Stimulated activated CD4-positive, alpha-beta T cell treated with anti-CD3 and anti-CD28 coated beads, TNF-alpha, amount 100 ng/mL, for 1 hour (primary cell): ENCODE measurements at places on chromosomes 5 and 9.

DNA sequence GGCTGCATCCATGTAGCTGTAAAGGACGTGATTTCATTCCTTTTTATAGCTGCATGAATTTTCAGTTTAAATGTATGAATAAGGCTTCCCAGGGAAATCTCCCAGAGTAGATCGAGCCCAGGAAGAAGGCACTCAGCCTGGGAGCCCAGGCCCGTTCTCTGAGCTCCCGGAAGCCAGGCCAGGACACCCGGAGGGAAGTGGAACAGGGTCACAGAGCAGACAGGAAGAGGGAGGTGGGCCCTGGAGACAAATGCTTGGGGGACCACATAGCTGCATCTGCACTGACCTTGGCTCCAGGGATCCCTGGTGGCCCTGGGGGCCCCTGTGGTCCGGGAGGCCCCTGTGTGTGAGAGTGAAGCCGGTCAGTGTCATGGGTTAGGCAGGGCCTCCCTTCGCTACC, 19.7 kb upstream of the PHYKPL start:
- no peak for DNase-seq

GRCh38 chr5:167356374-167356773, 935.1 kb upstream of the WWC1 start:
- DNase-seq: no peak

GRCh38 chr5:43680286-43680685, 77.3 kb downstream of the NNT start:
- no peak for DNase-seq

DNA sequence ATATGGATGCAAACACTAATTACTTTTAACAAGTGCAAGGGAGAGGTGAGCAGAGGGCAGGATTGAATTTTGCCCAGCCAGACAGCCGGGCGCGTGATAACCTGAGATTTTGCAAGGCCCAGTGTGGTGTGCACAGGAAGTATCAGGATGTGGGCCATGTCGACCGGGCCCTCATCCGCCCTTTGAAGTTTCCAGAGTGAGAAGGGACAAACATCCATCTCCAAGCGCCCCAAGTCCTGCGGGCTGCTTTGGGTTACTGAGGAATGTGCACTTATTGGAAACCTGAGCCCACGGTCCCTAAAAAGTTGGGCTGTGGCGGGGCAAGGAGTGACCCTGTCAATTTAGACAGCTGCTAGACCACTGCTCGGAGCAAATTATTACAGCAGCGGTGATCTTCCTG, 272.2 kb upstream of the IRX2 start:
- no peak for DNase-seq

DNA sequence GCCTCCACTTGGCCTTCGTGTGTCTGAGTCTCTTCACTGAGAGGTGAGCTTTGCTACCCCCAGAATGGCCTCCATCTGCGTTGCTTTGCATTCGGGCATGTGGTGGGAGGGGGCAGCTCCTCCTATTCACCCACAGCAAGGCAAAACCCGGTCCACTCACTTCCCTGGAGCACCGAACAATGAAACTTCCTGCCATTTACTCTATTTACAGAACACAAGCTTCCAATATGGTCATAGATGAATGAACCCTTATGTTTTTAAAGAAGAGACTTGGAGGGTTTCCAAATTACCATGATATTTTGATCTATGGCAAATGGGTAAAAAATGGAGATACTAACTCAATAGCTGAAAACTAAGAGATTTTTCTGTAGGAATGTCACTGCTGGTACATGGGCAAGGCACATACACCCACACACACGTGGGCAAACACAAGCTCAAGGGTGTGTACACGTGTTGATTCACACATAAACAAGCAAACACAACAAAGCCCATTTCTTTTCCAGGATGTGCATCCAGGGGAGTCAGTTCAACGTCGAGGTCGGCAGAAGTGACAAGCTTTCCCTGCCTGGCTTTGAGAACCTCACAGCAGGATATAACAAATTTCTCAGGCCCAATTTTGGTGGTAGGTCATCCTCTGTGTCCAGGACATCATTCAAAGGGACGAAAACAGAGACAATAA, 5.2 kb downstream of the GABRP start:
- no peak for DNase-seq

DNA sequence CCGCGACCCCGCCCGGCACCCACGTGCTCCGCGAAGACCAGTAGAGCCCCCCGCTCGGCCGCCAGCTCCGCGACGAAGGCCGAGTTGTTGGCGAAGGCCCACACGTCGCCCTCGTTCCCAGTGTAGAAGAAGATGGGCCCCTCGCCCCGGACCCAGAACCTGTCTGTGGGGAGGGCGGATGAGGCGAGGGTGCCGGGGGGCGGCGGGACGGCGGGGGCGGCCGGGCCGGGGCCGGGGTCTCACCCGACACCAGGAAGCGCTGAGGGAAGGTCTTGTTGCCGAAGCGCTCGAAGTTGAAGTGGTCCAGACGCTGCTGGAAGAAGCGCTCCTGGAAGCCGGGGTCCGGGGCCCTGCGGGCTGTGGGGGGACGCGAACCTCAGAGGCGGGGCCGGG, 317 bp downstream of the DPP7 start:
- DNase-seq: no peak

DNA sequence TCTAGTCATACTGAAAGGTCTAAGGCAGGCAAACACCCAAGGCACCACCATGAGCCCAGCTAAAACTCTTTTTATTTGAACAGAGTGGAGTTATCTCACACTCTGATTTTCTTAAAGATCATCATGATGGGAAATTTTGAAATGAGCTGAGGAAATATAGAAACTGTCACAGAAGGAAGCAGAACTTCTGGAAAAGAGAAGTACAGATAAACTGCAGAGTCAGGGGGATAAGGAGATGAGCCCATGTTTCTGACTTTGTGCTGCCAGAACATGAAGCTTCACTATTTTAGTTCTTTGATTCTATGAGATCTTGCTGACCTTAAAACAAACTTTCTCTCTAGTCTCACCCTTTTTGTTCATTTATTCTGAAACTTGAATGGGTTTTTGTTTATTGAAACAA, 406.5 kb upstream of the EDIL3 start:
- DNase-seq: no peak

GRCh38 chr5:101112645-101113044, 209.6 kb upstream of the ST8SIA4 start:
- DNase-seq: no peak

DNA sequence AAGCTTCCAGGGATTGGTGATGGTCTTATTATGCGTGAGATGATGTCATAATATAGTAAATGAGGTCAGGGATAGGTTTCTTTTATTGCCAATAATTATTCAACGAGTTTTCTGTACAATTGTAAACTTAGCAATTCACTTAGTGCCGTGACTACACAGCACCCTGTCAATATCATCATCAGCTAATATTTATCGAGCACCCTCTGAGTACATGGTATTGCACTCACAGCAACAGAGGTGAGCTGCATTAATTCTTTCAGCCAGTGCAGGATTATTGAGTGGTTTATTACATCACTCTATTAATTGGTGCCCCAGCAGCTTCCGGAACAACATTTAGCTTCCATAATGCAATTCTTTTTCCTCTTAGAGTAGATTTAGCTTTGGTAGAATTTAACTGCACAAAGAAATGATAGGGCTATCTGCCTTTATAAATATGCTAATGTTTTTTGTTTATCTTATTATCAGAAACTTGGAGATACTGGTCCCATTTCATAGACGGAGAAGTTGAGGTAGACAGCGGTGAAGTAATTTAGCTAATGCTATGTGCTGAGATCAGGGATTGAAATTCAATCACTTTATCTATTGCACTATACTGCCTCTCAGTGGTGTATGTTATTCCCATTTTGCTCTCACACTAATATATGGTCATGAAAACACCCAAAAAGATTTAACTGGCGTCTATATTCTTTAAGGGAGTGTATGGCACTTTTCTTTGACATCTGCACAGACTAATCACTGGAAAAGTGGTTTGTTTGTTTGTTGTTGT, 726.1 kb upstream of the WWC1 start:
- no peak for DNase-seq

GRCh38 chr5:43174586-43174985, 17.4 kb upstream of the NIM1K start:
- no peak for DNase-seq

GRCh38 chr5:175718401-175719108, 60.7 kb downstream of the HRH2 start:
- DNase-seq: no peak

DNA sequence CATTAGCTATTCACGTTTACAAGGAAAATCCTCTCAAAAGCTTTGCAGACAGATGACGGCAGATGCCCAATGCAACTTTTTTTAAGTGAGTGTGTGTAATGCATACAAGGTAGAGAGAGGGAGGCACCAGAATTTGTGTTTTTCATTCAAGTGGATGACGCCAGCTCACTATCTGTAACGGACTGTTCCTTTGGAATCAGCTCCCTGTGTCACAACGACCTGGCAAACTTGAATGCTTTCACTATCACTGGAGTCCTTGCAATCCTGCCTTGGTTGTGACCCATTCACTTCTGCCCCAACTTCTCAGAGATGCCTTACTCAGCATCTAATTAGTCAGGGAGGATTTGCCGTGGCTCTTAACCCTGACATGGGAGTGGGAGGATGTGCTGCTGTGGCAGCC, 148.5 kb downstream of the BNC2 start:
- DNase-seq: no peak

- no peak for DNase-seq
These were observed 2.1 kb downstream of the RGS3 start for GRCh38 chr9:113465599-113466140.

GRCh38 chr5:171421331-171422262, 2.1 kb downstream of the FGF18 start:
- DNase-seq: no peak

DNA sequence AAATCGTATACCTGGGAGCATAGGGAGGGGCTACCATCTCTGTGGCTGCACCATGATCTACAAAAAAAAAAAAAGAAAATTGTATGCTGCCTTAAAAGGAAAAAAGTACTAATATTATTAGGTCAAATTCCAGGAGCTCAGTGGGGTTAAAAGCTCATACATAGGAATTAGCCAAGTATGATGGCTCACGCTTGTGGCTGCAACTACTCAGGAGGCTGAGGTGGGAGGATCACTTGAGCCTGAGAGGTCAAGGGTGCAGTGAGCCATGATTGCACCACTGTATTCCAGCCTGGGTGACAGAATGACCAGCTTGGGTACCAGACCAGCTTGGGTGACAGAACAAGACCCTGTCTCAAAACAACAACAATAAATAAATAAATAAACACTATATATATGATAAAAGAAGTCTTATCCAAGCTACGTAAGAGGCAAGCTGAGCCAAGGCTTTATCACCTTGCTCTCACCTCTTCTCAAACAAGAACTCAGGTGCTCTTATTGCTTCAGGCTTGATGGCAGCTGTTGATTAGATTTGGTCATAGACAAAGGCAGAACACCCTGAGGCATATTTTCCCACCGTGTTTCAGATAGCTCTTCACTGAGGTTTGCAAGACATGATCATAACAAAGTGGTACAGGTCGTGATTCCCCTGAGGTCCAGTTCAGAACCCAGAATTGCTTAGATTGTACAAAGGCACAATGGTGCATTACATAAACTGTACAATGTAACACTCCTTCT, 3.3 kb upstream of the FBXW11 start:
- no peak for DNase-seq

DNA sequence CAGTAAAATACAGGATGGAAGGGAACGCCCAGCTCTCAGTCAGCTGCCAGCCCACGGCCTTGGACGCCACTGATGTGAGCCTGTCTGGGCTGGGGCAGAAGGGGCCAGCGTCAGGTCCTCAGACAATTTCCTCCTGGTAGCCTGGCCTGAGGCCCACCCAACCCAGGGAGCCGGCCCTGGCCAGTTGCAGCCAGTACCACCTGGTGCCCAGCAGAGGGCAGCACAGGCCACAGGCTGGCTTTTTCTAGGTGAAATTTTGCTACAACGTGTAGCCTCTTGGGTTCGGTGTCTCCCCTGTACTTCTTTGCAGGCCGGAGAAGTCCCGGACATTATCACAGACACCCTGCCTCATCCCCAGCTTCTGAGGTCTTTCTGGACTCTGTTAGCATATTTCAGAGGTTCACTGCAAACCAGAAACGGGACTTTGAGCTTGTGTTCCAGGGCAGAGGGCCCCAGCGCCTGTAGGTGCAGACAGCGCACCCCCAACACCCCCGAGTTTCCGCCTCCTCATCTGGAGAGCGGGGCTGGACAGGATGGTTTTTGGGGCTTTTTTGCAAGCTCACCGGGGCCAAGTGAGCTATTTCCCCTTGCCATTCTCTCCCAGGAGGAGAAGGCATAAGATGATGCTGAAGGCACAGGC, 45.9 kb upstream of the KCNMB1 start:
- DNase-seq: peak; percentile 53

DNA sequence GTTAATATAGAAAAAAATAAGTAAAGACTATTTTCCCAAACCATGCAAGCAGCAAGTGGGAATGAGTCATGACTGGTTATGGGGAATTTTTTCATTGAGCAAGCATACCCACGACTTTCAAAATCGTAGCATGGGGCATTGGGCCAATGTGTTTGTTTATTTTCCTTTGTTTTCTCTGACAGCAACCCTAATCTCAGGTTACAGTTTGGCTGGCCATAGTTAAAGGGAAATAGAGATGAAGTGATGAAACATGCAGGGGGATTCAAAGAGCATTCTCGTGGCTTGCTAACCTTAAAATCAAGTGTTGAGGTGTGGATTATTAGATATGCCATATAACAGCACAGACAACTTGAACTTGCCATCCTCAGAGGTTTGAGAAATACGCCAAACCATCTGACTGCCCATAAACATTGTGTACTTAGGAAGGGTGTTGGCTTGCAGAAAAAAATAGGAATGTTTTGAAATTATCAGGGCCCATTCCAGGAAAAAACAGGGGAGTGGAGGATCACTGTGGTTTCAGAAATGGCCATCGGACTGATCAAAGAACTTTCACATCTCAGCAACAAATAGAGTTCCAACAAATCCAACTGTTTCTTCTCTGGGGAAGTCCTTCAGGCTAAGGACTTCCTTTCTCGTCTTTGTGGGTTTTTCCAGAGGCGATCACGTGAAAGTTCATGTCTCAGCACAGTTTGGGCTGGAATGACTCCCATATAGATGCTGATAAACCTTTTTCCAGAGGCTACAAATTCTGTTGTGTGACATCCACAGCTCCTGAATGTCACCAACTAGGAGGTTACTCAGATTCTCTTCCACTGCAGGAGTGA, 259.1 kb downstream of the SYK start:
- DNase-seq: no peak

GRCh38 chr9:69785757-69786156, 25.9 kb upstream of the PTAR1 start:
- DNase-seq: no peak

GRCh38 chr9:16830806-16831205, 39.7 kb downstream of the BNC2 start:
- DNase-seq: no peak

GRCh38 chr5:181223729-181224389, 778 bp downstream of the TRIM41 start:
- DNase-seq: no peak

GRCh38 chr9:119775410-119775809, 406.2 kb upstream of the BRINP1 start:
- DNase-seq: no peak

- no peak for DNase-seq
These were observed 10.9 kb downstream of the GPR107 start for GRCh38 chr9:130064621-130065020.

DNA sequence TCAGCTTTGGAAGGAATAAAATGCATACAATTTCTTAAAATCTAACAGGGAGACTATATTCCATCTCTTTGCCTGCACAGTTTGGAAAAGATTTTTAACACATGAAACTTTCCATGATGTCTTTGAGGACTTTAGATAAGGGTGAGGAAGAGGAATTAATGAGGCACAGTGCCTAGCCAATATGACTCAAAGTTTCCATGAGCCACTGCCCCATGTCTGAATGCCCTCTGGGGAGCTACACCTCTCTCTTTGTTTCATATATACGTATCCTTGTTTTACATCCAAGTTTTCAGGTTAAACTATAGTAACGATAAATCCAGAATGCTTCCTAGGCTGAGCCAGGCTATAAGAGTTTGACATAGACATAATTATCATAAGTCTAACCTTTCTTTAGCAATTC, 349.3 kb upstream of the TLE4 start:
- no peak for DNase-seq
